Pancreas (tissue), 10 donors: ENCODE measurements at places on chromosomes 2 and 18. TPM values are rescaled to one million over a fixed set of nuclear protein-coding genes. Genes with fewer than 3 reads are reported as not detected.

Gene COL3A1
- 16.7 TPM for polyA plus RNA-seq

Gene SKOR2
- polyA plus RNA-seq = not detected

Gene DCC
- polyA plus RNA-seq = 0.38 TPM

Gene CDH7
- not detected for polyA plus RNA-seq

Gene WNT10A
- polyA plus RNA-seq = 0.30 TPM

Gene UGT1A3
- polyA plus RNA-seq = not detected

Gene SP9
- not detected for polyA plus RNA-seq

Gene TM4SF20
- polyA plus RNA-seq = not detected

Gene KCNE4
- polyA plus RNA-seq = 2.8 TPM

Gene GCKR
- polyA plus RNA-seq = 1.5 TPM

Gene C2orf81
- polyA plus RNA-seq = 6.5 TPM

Gene CIDEA
- not detected for polyA plus RNA-seq

Gene NOL4
- 2.5 TPM for polyA plus RNA-seq

Gene PFN4
- polyA plus RNA-seq = 0.63 TPM

Gene HOXD4
- polyA plus RNA-seq = 1.0 TPM

Gene CTAGE1
- polyA plus RNA-seq = not detected

Gene IL1RL2
- 0.30 TPM for polyA plus RNA-seq

Gene PLCD4
- polyA plus RNA-seq = 0.27 TPM

Gene CLEC4F
- polyA plus RNA-seq = 0.56 TPM

Gene AMER3
- 2.1 TPM for polyA plus RNA-seq
